ENCODE measurements at places on chromosomes 13 and 19. TPM values are rescaled to one million over a fixed set of nuclear protein-coding genes. Genes with fewer than 3 reads are reported as not detected.
A peak's percentile ranks its signal among the peaks of the same experiment; 100 is the strongest.

DNA sequence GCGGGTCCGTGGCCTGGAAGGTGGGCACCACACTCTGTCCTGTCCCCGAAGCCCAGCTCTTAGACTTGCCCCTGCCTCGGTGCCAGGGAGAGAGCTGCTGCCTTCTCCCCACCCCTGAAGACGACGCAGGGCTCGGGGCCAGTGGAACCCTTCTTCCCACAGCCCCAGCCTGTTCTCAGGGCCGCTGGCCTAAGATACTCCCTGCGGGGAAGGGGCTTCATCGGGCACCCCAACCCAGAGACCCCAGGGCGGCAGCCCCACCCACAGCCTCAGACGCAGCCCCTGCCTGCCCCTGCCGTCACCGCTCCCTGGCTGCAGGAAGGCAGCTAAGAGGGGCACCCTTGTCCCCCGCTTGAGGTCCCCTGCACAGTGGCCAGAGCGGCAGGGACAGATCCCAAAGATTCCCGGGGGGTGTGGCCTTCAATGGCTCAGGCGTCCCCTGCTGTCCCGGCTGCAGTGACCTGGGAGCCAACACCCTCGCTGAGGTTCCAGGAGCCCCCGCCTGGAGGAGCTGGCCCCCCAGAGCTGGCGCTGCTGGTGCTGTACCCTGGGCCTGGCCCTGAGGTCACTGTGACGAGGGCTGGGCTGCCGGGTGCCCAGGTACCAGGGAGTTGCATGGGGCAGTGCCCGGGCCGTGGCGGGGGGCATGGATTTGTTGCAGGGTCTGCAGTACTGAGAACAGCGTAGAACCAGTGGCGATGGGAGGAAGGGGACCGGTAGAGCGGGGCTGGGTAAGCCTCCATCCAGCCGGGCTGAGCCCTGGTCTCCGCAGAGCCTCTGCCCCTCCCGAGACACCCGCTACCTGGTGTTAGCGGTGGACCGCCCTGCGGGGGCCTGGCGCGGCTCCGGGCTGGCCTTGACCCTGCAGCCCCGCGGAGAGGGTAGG, 1.0 kb downstream of the AMH start:
- DNase-seq, result no peak

DNA sequence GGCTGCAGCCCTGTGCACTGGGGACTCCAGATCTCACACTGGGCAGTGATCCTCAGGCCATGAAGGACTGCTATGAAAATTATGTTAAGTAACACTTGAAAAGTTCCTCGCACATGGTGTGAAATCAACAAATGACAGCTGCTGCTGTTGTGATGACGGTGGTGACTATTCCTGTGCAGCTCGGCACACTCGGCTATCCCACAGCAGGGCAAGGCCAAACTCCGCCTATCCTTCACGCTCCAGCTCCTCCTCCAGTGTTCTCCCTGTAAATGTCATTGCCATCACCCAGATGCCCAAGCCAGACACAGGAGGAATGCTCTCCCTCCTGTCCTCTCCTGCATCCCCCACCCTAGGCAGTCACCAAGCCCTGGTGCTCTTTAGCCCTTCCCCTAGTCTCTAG, 31.3 kb downstream of the GRIK5 start:
- no peak for DNase-seq

DNA sequence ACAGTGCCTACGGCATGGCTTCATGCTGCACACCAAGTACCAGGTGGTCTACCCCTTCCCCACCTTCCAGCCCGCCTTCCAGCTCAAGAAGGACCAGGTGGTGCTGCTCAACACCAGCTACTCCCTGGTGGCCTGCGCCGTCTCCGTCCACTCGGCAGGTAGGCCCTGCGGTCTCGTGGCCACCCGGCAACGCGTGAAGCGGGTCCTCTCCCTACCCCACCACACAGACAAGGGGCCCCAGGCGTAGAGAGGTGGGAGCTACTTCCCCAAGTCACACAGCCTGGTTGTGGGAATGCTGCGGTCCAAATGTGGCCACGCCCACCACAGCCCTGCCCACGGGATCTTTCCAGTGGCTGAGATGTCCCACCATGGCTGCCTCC, 4.0 kb downstream of the DCAF15 start:
- no peak for DNase-seq

GRCh38 chr13:75258159-75258782, 223.7 kb downstream of the TBC1D4 start:
- peak; percentile 30 for DNase-seq

DNA sequence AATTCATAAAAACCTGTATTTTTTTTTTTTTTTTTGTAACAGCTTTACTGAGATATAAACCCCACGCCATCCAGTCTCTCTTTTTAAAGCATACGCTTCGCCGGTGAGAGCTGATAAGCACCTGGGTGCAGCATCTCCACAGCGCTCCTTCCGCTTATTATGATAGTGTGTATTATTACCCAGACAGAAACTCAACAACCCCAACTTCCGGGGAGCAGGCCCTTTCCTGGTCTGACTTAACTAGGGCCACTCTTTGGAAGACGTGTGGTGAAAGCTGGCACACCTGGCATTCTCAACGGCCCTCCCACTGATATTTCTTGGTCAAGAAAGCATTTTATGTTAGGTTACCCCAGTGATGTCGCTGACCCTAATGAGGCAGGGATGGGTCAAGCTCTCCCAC, 51.4 kb upstream of the SLC15A1 start:
- no peak for DNase-seq

GRCh38 chr13:25869941-25870340, 181.9 kb downstream of the SHISA2 start:
- DNase-seq, result no peak

DNA sequence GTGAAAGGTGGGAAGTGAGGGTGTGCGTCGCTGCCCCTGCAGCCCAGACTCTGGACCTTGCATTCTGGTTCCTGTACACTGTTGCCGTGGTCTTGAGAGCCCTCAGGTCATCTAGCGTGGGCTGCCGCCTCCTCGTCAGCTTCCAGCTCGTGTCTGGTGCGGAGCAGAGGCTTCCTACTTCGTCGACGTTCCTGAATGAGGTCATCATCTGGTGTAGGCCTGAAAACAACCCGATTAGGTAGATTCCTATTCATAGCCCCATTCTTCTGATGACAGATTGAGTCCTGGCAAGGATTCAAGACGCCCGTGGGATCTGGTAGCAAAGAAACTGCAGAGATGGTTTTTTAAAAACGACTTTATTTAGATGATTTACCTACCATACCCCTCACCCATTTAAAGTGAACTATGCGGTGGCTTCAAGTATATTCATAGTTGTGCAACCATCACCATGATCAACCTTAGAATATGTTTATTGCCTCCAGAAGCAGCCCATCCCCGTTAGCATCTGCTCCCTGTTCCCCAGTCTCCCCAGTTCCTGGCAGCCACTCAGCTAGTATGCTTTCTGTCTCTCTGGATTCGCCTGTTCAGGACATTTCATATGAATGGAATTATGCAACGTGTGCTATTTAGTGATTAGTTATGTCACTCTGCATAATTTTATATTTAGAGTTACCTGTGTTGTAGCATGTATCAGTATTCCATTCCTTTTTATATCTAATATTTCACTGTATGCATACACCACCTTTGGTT, 13.8 kb downstream of the NAXD start:
- no peak for DNase-seq

DNA sequence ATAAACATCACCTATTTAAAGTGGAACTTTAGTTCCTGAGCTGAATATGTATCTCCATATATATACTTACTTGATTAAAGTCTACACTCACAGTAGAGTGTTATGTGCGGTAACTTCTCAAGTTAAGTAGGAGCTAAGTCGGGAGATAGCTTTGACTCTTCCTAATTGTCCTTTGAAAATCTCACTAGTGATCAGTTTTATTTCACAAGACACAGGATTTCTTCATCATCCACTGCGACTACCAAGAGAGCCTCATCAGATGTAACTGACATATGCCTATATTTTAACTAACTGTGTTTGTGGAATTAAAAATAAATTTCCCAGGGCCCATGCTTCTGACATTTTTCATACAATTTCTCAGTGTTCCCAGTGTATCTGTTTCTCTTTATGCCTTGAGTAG, 1664.0 kb downstream of the EFNB2 start:
- DNase-seq, result no peak

DNA sequence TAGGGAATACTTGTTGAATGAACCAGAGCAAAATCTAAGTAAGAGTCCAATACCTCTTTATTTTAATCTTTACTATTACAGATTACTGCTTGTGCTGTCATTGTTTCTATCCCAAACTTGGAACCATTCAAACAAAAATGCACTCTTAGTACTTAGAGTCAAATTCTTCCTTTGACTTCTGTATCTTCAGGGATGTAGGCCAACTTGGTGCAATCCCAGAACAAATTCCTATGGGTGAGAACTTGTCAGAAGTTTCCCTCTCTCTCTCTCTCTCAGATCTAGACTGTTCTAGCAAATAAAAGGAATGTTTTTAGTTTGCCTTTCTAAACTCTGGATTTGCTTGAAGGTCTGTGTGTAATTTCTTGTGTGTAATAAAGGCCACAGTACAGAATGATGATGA, 329.0 kb upstream of the TMTC4 start:
- DNase-seq, result no peak

DNA sequence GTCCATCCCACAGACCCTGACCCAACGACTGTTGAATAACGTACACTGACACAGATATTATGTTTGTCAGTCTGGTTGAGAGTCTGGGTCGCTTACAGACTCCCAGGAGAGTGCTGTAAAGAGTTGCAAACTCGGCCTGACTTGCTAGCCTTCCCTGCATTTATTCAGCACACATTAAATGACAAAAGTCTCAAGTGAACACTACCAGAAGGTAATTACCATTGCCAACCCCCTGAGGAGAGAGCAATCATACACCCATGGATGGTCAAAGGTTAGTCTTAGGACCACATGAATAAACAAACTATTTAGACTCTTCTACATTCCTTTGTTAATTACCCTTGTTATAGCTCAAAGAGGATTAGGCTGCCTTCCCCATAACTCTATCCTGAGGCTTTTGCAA, 1048.6 kb downstream of the PCDH17 start:
- no peak for DNase-seq

GRCh38 chr13:24625331-24625731, 54.9 kb upstream of the ATP12A start:
- no peak for DNase-seq

- no peak for DNase-seq
These were observed 754.8 kb upstream of the SLITRK6 start for GRCh38 chr13:86554066-86554465.

- peak; percentile 54 for DNase-seq
These were observed at the start of gene PHF11 for GRCh38 chr13:49495783-49496762. PHF11 (plus strand) TSS chr13:49495953; CDS start chr13:49496002, 49 bp downstream.

DNA sequence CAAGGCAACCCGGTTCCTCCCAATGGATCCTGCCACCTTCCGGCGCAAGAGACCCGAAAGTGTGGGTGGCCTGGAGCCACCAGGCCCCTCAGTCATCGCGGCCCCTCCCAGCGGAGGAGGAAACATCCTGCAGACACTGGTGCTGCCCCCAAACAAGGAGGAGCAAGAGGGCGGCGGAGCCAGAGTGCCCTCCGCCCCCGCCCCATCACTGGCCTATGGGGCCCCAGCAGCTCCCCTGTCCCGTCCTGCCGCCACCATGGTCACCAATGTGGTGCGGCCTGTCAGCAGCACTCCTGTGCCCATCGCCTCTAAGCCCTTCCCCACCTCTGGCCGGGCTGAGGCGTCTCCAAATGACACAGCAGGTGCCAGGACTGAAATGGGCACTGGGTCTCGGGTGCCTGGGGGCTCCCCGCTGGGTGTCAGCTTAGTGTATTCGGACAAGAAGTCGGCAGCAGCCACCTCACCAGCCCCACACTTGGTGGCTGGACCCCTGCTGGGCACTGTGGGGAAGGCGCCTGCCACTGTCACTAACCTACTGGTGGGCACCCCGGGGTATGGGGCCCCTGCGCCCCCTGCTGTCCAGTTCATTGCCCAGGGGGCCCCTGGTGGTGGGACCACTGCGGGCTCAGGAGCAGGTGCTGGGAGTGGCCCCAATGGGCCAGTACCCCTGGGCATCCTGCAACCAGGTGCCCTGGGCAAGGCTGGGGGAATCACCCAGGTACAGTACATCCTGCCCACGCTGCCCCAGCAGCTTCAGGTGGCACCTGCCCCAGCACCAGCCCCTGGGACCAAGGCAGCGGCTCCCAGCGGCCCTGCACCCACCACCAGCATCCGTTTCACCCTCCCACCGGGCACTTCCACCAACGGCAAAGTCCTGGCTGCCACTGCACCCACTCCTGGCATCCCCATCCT, 11.2 kb upstream of the PRR19 start:
- DNase-seq, result no peak

- no peak for DNase-seq
These were observed at the start of gene CACNG6 for GRCh38 chr19:53991224-53992113. CACNG6 (plus strand) TSS chr19:53991637; CDS start chr19:53992878, 1,241 bp downstream.

- DNase-seq, result no peak
These were observed 11.8 kb downstream of the SH3GL1 start for GRCh38 chr19:4388337-4389063.

DNA sequence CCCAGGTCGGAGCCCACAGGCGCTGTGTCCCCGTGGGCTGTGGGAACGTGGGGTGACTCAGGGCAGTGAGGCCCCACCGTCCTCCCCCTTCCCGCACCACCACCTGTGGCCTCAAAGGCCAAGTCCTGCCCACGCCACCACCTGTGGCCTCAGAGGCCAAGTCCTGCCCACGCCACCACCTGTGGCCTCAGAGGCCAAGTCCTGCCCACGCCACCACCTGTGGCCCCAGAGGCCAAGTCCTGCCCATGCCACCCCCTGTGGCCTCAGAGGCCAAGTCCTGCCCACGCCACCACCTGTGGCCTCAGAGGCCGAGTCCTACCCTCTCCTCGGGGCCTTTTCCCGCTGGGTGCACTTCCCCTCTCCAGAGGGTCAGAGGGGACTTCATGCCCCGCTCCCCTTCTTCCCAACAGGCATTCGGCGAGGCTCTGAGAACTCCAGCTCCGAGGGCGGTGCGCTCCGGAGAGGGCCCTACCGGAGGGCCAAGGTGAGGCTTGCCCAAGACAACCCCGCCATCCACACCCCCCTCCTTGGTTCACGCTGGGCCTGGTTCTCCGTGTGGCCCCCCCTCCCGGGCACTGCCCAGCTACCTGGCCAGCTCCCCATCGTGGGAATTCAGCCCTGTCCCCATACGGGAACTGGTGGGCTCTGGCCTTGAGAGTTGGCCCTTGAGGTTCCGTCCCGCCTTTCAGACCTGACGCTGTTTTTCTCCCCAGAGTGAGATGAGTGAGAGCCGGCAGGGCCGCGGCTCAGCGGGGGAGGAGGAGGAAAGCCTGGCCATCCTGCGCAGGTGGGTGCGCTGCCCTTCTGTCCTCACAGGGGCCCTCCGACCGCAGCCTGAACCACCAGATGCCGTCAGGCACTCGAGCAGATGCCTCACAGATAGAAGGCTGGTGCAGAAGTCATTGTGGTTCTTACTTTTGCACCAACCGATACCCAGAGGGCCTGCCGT, 27.4 kb upstream of the F7 start:
- no peak for DNase-seq

CD33 gene
- 1.8 TPM for polyA plus RNA-seq

LGALS14 gene
- not detected for polyA plus RNA-seq

HSH2D gene
- 1.3 TPM for polyA plus RNA-seq

ZNF492 gene
- 2.8 TPM for polyA plus RNA-seq

PGLYRP2 gene
- polyA plus RNA-seq, result not detected

TMEM272 gene
- polyA plus RNA-seq, result 0.38 TPM

MEDAG gene
- polyA plus RNA-seq, result 1.2 TPM

FGF22 gene
- polyA plus RNA-seq, result 0.92 TPM

ZNF443 gene
- polyA plus RNA-seq, result 10.4 TPM

KLK14 gene
- 0.22 TPM for polyA plus RNA-seq

TMEM150B gene
- polyA plus RNA-seq, result 2.1 TPM

ASF1B gene
- 15.5 TPM for polyA plus RNA-seq

TTC9B gene
- polyA plus RNA-seq, result 0.26 TPM

DACH1 gene
- polyA plus RNA-seq, result 114 TPM

Data from renal cortex interstitium (tissue), 15 donors.